Activated CD4-positive, alpha-beta T cell treated with anti-CD3 and anti-CD28 coated beads, Interleukin-2, amount 10 ng/mL, durations not matched to agents 24 days and 14 days (primary cell): ENCODE measurements at places on chromosomes 2 and 18. TPM values are rescaled to one million over a fixed set of nuclear protein-coding genes. Genes with fewer than 3 reads are reported as not detected.

GRCh38 chr2:195595825-195596224 lies 61.2 kb upstream of the SLC39A10 start:
- no peaks in the 10 kb centered on the region for H3K27me3 ChIP-seq
- no peak overlapping the region for H3K27ac ChIP-seq
- no peak overlapping the region for H3K4me3 ChIP-seq
- DNase-seq = no peak

GRCh38 chr2:172924097-172924660 lies 151.5 kb upstream of the MAP3K20 start:
- DNase-seq = no peak
- H3K27me3 ChIP-seq = peaks cover 2% of the 10 kb centered on the region
- peaks cover 2% of the 10 kb centered on the region for H3K4me1 ChIP-seq
- H3K36me3 ChIP-seq = no peaks in the 10 kb centered on the region
- no peak overlapping the region for H3K27ac ChIP-seq

DNA sequence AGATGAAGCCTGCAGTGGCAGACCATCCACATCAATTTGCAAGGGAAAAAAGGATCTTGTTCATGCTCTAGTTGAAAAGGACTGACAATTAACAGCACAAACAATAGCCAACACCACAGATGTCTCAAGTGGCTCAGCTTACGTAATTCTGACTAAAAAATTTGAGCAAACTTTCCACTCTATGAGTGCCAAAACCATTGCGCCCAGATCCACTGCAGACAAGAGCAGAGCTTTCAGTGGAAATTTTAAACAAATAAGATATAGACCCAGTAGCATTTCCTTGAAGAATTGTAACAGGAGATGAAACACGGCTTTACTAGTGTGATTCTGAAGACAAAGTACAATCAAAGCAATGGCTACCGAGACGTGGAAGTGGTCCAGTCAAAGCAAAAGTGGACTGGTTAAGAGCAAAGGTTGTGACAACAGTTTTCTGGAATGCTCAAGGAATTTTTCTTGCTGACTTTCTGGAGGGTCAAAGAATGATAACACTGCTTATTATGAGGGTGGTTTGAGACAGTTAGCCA lies 12.0 kb upstream of the ZNF396 start:
- H3K36me3 ChIP-seq = no peaks in the 10 kb centered on the region
- H3K27me3 ChIP-seq = peaks cover 28% of the 10 kb centered on the region
- DNase-seq = no peak
- H3K4me3 ChIP-seq = no peak overlapping the region

- H3K27me3 ChIP-seq = no peaks in the 10 kb centered on the region
- no peak overlapping the region for H3K4me3 ChIP-seq
- H3K4me1 ChIP-seq = no peaks in the 10 kb centered on the region
- H3K27ac ChIP-seq = no peak overlapping the region
Measured at GRCh38 chr2:80028584-80028983, 276.0 kb downstream of the LRRTM1 start.

NAT8 gene
- total RNA-seq = not detected in 2 replicates

ICA1L gene
- total RNA-seq = 6.6 and 7.8 TPM in 2 replicates
